Mesothelial cell of epicardium (in vitro differentiated cells): ENCODE measurements at places on chromosomes 1 and 21. TPM values are rescaled to one million over a fixed set of nuclear protein-coding genes. Genes with fewer than 3 reads are reported as not detected.

GRCh38 chr1:235741294-235741693 is 91.7 kb upstream of the GNG4 start:
- no peak for DNase-seq

DNA sequence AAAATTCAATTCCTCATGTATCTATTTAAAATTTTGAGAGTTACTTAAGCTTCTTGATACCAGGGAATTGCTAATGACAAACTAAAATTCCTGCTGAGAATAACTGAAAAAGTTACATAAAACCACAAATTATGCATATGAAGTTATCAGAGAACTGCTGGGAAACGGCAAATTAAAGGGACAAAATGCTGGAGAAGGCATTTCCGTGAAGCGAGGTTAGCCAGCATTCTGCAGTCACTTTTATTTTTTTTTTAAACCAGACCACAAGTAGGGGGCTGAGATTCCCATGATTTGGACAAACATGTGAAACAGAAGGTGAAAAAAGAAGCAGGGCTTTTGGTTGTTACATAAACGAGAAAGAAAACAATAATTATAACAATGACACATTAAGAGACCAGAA is 737.6 kb upstream of the CHRM3 start:
- DNase-seq = no peak

- no peak for DNase-seq
Observed at GRCh38 chr1:154845174-154845573, 24.9 kb downstream of the KCNN3 start.

The OR2L13 gene
- total RNA-seq = not detected in 3 replicates

DNA sequence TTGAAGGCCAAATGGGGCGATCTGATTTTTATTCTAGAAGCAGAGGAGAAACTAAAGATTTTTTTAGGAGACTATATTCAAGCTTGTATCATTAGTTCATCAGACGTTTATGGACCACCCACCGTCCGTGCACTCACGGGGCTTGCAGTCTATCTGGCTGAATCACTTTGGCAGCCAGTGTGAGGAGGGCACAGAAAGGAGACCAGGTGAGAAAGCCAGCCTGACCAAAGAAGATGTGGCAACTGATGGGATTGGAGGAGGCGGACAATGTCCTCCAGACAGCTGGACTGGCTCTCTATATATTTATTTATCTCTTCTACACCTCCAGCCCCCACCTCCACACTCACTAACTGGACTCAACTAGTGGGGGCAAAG is 822 bp upstream of the ELOVL1 start:
- no peak for DNase-seq
